ENCODE measurements at places on chromosomes 2 and 18.
A peak's percentile ranks its signal among the peaks of the same experiment; 100 is the strongest.

DNA sequence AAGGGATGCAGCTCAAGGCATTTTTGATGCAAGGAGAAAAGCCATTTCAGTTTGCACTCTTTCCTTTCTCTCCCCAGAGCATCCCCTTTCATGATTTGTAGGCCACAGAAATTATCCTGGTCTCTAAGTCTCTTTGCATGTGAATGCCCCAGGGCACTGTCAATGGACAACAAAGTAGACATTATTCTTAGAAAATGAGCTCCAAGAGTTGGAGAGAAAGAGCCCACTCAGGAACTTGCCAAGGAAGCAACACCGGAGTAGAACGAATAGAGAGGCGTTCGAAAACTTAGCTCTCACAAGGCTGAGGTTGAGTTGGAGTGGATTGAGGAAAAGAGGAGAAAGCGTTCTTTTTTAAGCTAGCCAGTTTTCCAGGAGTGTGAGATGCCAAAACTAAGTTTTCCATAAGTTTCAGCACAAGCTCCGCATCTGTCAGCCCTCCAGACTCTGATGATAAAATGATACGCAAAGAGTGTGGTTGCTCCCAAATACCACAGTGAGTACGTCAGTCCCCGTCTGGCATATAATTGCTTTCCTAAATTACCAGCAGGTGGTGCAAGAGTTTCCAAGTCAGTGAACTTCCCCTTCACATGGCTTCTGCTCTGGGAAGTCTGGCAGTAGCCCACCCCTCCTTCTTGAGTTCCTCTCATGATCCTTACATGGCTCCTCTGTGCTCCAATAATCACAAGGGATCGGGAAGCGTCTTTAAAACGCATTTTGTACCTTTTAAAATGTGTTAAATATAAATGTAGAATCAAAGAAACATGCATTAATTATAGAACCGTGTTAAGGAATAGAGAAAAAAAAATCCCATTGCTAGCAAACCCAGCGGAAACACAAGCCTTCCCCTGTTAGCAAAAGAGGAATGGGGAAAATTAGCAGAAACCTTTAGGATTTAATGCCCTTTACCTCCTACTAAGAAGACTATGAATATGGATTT, 1060.6 kb upstream of the FANCL start:
- DNase-seq = peak; percentile 85

DNA sequence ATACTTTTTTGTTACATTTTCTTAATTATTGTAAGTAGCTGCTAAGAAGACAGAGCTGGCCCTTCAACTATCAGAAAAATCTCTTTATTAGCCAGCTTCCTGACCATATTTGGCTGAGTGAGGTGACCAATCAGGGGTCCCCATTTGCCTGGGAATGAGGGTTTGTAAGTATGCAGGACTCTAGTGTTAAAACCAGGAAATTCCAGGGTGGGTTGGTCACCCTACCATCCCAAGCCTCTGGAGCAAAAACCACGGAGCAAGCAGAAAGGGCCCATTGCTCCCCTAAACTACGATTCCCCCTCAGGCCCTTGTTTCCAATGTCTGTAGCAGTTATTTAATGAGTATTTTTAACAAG, 165.6 kb upstream of the NCKAP5 start:
- DNase-seq = no peak

DNA sequence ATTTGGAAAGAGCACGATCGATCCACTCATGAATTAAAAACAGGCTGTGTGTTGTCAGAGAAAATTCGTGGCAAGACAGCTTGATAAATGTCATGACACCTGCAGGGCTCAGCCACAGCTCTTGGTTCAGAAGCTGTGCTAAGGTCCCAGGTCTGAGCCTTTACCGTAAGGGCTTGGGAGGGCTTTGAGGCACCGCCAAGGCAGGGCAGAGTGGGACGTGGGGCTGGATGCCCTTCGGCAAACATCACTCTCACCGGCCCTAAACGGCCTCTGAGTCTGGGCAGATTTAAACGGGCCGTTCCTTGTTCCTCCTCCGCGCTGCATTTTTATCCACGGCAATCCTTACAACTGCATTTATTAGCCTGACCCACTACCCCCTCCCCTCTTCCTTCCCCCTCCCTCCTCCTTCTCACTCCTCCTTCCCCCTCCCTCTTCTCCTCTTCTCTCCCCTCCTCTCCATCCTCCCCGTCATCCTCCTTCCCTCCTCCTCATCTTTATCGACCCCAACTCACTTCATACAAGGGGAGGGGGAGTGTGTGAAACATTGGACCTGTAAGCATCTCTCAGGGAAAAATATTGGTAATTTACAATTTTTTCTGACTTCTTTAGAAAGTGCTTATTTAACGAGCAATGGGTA, 33.9 kb downstream of the MBP start:
- DNase-seq = no peak

DNA sequence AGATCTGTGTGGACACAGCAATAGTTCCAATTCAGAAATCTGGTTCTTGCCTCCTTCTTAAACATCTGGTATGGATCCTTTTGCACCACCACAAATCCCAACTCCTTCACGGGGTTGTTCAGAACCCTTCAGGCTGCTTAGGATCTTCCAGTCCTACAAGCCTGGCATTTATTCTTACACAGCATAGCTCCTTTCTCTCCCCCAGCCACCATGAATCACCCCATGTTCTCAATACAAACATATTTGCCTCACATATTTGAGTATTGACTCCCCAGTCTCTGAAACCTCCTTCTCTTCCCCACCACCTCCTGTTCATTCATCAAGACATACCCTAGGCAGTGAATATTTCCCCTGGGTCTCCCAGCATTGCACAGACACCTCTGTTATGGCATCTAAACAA, 155.2 kb downstream of the ALK start:
- no peak for DNase-seq

- no peak for DNase-seq
Observed at GRCh38 chr2:107436281-107436680, 390.4 kb upstream of the RGPD4 start.
